Stimulated activated CD4-positive, alpha-beta T cell treated with anti-CD3 and anti-CD28 coated beads, Interleukin-1b, Interleukin-23, amount 100 ng/mL, for 1 hour (primary cell): ENCODE measurements at places on chromosomes 1 and 21.

- no peak for DNase-seq
These were observed 136.1 kb downstream of the KIF26B start for GRCh38 chr1:245290836-245291235.

DNA sequence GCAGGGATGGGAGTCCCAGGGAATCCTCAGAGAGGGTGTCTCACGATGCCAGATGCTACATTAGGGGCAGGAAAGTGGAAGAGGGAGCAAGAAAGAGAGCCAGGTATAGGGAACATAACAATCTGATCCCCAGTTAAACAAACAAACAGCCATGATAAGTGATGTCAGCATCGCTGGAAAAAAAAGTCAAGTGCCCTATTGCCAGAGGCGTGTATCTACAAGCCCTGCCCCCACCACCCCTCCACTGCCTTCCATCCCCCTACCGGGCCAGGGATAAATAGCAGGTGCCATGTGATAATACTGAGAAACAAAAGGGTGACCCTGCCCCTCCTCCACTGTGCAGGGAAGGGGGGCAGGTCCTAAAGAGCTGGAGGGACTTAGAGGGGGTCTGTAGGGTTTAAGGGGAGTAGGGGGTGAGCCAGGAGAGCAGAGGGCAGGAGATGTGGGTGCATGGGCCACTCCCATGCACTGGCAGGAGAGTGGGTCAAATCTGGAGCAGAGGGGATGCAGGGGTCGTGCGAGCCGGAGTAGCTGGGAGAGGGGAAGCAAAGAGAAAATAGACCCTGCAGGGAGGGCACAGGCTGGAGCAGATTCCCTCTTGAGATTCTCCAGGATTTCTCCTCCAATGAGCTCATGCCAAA lies 3.4 kb downstream of the SLC26A9 start:
- DNase-seq: no peak

DNA sequence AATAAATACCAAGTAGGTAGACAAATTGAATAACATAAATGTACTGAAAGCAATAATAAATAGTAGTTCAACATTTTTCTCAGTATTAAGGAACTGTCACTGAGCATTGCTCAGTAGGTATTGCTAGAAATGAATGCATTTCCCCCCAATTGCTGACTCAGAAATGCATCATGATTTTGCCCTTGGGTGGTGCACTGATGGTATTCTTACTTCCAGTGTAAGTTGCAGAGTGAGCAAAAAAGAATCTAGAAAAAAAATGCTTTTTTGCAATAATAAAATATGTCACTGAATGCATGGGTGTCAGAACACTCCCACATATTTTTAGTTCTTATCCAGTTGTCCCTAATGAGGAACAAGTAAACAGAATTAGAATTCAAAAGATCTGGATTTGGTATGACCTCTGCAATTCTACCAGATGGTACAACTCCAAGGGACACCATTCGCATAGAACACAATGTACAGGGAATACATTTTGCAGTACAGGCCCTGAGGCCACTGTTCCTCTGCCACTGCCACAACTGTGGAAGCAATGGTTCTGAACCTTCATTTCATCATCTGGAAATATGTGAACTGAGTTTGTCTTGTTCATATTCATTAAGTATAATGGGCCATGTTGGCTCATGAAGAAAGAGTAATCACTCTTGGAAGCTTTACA lies 78.0 kb downstream of the ATP6V1G3 start:
- DNase-seq: no peak

DNA sequence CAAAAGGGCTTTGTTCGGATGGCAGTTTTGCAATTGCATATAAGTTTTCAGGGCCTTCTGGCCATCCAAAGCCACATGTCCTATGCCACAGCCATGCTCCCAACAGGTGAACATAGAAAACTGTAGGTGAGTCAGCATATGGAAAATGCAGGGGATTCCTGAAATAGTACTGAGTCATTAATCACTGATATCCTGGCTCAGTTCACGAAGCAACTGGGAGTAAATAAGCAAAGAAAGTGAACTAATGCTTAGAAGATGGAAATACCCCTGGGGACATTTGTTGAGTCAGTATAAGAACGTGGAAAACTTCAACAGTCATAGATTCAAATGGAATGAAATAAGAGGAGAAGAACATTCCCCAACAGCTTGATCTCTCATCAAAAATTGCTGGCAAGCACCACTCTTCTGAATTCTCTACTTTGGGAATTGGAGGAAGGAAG lies 148.9 kb upstream of the RUNX1 start:
- no peak for DNase-seq

DNA sequence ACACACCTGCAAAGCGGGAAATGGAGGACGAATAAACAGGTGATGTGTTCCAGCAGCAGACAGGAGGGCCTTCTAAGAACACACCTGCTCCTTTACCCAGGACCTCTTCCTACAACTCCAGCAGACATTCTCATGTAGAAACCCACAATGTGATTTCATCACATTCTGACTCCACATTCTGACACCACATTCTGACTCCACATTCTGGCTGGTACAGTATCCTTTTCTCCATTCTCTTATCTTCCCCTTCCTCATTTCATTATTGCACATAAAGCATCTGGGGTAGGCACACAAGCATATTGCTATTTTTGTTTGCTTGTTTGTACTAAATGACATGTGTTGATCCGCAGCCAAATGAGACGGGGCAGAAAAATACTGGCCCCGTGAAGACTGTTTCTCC lies 3.6 kb upstream of the ZNF124 start:
- DNase-seq: no peak

DNA sequence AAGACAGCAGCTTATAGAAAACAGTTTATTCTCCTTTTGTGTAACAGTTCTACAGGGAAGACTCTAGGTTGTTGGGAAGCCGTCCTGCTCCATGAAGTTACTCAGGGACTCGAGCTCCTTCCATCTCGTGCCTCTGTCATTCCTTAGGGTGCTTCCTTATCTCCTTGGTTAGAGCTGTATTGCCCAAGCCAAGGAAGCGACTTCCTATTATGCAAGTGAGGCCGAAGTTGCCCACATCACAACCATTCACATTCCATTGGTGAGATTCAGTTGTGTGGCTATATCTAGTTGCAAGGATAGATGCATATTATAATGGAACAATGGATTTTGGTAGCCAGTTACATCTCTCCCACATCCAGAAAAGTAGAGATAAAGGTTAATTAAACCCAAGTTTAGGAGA lies 9.0 kb downstream of the GSTM5 start:
- no peak for DNase-seq

DNA sequence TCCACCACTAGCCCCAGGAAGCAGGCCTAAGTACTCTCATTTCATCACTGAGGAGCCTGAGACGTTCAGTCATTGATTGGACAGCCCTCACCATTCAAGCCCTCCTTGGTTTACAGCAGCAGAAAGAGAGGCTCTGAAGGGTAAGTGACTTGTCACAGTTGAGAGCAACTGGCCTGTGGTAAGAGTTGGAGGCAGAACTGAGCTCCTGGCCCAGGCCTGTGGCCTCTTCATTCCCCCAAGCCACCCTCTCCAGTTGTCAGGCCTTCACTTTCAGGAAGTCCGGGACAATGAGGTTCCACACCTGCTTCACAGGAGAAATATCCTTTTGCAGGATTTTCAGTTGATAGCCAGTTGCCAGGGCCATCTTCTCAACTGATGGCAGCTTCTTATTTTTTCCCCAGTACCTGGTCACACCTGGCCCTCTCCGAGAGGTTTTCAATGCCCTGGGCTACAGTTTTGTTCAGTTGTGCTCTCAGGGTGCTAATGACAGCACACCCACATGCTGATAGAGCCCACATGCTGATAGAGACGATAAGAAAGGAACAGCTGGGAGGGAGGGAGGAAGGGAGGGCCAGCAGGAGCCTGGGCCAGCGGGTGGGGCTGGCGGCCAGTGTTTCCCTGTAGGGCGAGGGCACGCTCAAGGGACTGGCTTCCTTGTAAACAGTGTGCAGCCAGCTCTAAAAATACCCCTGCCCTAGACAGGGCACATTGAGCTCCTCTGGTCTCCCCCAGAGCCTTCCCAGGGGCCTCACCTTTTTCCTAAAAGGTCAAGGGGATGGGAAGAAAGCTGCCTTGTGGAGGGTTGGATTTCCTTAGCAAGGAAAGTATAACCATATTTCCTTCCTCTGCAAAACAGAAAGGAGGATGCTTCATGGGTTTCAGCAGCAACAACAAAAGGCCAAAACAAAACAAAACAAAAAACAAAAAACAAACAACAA lies 112.7 kb upstream of the JUN start:
- no peak for DNase-seq

GRCh38 chr1:236089046-236089773 lies 24.3 kb upstream of the NID1 start:
- no peak for DNase-seq

GRCh38 chr21:44062380-44062779 lies 44.8 kb upstream of the PWP2 start:
- no peak for DNase-seq

- DNase-seq: no peak
These were observed 116.7 kb downstream of the DMRTB1 start for GRCh38 chr1:53575955-53576320.

DNA sequence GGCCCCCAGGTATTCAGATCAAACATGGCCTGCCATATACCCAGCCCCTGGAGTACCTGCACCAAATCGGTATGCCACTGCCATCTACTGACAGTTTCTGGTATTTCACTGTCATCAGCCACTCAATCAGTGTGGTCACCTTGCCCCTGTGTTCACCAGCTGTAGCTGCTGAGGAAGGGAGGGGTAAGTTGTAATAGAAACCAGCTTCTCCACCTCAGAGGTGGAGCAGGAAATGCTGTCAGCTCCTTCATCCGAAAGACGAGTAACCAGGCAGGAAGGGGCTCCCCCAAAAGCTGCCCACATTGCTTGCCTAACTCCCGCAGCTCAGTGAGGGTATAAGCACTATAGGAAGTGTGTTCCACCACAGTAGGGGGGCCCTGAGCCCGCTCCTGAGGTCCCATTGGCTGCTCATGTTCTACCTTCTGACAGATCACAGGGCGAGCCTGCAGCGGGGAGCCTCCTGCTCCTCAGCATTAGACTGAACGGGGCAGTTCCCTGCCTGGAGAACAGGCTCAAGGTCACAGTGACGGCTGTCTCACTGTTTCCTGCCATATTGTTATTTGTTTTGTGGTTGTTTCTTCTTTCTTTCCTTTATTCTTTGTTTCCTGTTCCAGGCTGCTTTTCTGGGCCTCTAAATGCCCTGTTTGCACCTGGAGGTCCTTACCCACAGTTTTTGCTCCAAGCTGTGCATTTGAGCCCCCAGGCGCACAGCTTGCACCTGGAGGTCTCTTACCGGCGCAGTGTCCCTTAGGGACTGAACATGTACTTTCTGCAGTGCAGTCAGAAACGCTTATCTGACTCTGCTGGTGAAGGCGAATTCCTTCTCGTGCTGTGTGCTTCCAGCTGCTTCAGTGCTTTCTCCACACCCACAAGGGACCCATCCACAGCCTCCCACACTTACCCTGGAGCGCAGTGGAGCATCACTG lies 1638.3 kb downstream of the MRPL39 start:
- peak; percentile 23 for DNase-seq

DNA sequence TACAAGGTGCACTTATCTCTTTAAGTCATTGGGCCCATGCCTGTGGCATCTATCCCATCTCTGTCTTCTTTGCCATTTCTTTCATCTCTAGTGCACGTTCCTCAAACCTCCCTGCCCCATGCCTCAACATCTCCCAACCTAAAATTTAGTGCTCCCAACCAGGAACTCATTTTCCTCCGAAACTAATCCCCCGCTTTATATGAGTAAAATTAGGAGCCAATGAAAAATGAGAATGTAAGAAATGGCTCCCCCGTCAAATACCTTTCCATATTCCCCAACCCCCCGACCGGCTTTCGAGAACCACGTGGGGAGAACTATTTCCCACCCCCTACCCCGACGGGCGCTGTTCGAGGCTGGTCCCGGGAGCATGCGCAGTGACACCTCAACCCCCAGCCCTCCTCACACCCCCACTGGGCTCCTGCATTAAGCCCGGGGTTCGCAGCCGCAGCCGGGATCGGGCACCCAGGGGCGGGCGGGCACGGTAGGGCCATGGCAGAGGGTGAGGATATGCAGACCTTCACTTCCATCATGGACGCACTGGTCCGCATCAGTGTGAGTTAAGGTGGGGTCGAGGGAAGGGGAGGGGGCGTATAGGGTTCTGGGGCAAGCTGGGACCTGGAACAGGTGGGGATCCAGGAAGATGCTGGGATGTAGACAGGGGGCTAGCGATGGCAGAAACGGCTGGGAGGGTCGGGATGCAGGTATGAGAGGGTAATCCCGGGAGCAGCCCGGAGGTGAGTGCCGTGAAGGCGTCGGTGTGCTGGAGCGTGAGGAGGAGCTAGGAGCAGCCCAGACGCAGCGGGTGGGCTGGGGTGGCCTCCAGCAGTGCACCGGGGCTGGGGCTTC lies at the start of gene TRIM46:
TRIM46 (plus strand) TSS at position 372 of the 846 bp plus-strand sequence; CDS start at position 490, 118 bp downstream.
- DNase-seq: peak; percentile 46

DNA sequence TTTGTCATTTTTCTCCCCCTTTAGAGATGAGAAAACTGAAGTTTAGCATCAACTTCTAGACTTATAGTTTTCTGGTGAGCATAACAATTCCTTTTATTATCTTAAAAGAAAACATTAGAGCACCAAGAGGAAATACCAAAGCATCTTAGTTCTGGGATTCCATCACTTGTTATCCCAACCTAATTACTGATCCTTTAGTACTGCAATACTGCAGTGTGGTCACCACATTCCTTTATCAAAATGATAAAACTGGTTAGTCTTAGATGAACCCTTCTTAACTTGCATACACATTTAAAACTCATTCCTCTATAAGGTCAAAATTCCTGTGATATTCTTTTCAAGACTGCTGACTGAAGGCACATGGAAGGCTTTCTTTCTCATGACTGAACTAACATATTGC lies 23.1 kb downstream of the SOD1 start:
- DNase-seq: no peak

GRCh38 chr1:117653732-117654492 lies 48.1 kb downstream of the TENT5C start:
- no peak for DNase-seq

DNA sequence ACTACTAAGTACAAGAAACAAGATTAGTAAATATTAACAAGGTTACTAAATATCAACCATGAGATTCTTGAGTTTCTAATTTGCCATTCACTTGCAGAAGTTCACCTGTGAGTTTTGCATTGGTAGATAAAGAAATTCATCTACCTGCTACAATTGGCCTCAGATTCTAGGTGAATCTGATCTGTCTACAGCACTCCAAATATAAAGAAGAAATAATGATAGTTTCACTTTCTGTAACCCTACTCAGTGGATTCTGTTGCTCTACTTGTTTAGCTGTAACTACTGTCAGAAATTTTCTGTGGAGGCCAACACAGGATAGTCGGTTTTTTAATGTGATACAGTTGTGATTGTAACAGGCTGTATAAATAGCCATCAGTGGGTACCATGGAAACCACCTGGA lies 118.6 kb downstream of the NR5A2 start:
- no peak for DNase-seq

- DNase-seq: no peak
These were observed 4.0 kb downstream of the SOX13 start for GRCh38 chr1:204076891-204077290.

DNA sequence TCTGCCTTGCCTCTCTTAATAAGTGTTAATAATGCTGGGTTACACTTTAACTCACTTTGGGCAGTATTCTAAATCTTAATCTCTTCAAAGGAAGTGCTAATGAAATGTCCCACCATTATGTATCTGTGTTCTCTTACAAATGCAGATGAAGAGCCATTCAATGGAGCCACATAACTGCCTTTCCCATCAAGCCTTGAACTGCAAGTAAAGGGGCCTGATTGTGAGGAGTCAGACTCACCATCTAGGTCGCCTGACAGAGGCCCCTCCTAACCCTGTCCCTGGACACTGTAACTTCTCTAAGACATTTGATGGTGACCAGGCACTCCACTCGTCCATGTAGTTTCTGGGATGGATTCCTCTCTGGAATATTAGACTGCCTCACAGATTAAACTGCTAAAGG lies 329.4 kb downstream of the KIF26B start:
- DNase-seq: no peak
